Stomach (tissue), 19 donors: ENCODE measurements at places on chromosomes 6 and 20. TPM values are rescaled to one million over a fixed set of nuclear protein-coding genes. Genes with fewer than 3 reads are reported as not detected.

Gene GPANK1
- total RNA-seq, result 10.3 TPM

Gene COL9A3
- total RNA-seq, result 2.3 TPM

Gene WFDC6
- not detected for total RNA-seq

Gene CENPW
- 7.0 TPM for total RNA-seq

Gene WFDC12
- not detected for total RNA-seq

Gene GHRH
- total RNA-seq, result not detected
